ENCODE measurements at places on chromosomes 13 and 19.

GRCh38 chr13:79867254-79867653 is 386.3 kb downstream of the NDFIP2 start:
- DNase-seq, result no peak

GRCh38 chr13:99956473-99957349 is 14.9 kb downstream of the ZIC5 start:
- no peak for DNase-seq

DNA sequence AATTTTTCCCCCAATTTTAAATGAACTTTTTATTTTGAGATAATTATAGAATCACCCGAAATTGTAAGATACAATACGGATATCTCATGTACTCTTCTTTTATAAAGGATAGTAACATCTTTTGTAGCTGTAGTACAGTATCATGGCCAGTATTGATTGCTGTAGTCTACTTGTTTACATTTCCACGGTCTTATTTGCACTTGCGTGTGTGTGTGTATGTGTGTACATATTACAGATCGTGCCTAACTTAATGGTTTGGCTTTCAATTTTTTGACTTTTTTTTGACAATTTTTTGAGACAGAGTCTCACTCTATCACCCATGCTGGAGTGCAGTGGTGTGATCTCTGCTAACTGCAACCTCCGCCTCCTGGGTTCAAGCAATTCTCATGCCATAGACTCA is 6.7 kb downstream of the PAN3 start:
- DNase-seq, result no peak

- DNase-seq, result no peak
Observed at GRCh38 chr19:10104665-10105508, 1.3 kb upstream of the PPAN start.

DNA sequence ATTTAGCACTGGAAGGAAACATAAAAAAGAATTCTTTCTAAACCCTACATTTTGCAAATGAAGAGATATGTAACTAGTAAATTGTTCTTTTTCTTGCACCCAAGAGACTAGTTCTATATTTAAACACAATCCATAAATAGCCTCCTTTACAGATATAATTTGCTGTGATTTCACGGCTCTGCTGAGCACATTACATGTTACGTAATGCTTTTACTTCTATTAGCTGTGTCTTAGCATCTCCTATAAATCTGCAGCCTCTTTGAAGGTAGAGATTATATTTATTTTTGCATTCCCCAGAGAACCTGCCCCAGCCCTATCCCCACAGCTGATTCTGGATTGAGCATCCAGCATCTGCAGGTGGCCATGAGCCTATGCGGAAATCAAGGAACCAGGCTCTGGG is 32.2 kb downstream of the LACC1 start:
- DNase-seq, result no peak

DNA sequence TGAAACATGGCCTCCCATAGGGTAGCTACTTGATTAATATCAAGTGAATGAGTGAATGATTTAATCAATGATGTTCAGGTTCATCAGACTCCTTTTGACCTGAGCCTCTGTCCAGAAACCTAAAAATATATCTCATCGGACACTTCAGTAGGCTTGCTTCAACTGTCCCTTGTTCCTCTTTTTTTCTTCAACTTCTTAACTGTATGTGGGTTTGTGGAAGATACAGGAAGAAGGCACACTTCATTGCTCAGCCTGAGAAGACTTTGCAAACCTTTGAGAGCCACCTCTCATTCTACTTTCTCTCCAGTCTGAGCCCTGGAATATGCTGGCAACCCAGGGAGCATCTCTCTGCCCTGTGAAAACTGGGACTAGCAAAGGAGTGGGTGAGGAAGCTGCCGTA is 557.0 kb downstream of the FGF9 start:
- no peak for DNase-seq

- DNase-seq, result no peak
Observed at GRCh38 chr13:112828756-112829155, 138.9 kb downstream of the ATP11A start.

GRCh38 chr19:58325311-58326022 is 1.3 kb upstream of the ZSCAN22 start:
- DNase-seq, result no peak

GRCh38 chr13:96794669-96795068 is 199.6 kb downstream of the OXGR1 start:
- DNase-seq, result no peak

GRCh38 chr13:23992781-23993679 is 95.7 kb upstream of the C1QTNF9B start:
- DNase-seq, result peak; percentile 83

DNA sequence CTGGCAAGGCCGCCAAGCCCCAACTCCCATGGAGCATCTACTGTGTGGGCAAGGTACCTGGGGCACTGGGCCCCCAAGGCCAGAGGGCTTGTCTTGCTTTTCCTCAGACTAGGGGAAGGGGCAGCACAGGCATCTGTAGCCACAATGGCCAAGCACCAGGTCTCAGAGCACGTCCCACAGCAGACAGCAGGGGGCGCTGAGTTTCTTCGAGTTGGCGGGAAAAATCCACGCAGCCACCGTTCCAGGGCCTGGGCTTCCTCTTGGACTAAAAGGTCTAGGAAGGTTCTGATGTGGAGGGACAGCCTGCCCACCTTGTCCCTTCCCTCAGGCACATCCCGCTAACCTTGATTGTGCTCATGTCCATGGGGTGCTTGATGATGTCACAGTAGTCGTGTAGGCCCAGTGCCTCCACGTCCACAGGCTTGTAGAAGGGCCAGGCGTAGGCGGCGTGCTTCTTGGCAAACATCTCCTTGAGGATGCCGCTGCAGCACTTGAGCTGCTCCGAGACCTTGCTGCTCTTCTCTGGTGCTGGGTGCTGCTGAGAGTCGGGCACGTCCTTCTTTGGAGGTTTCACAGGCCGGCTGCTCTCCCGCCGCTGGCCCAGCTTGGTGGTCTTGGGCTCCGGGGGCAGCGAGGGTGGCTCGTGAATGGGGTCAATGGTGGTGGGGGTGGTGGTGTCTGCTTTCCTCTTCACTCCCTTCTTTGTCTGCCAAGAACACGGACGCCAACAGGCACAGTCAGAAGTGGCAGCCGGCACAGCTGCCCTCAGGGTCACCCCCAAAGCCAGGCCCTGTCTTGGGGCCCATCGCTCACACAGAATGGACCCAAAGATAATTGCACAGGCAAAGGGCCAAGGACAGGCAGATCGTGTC is 32.0 kb upstream of the EPHX3 start:
- DNase-seq, result peak; percentile 73

DNA sequence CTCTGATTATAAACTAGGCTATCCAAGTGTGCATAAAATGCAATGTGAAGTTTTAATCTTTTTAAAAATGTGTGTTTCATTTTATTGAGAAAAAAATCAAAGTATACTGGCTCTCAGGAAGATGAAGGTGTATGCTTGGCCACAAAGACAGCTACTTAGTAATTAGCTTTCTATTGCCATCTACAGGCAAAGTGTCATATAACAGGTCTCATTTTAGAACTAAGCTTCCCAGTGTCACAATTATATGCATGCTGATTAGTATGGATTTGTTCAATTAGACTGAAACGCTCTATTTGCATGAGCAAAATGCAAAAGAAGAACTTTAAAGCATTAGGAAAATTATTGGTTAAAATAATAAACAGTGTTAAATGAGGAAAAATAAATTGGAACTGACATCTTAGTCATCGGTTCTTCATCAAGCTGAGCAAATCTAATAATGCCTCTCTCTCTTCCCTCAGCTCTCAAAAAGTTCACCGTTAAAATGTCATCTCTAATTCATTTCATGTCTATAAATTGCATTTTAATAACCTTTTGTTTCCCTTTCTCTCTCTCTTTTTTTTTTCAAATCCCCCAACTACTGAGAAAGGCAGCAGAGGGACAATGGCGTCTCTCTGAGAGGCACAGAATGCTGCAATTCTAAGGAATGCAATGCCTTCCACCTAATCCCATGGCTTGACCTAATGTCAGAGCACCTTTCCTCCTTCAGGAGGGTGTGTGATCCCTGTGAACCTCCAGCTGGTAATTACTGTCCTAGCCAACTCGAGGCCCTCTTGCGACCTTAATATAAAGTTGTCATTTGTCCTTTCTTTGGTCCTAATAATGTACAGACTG is 313.1 kb upstream of the MAB21L1 start:
- peak; percentile 45 for DNase-seq

DNA sequence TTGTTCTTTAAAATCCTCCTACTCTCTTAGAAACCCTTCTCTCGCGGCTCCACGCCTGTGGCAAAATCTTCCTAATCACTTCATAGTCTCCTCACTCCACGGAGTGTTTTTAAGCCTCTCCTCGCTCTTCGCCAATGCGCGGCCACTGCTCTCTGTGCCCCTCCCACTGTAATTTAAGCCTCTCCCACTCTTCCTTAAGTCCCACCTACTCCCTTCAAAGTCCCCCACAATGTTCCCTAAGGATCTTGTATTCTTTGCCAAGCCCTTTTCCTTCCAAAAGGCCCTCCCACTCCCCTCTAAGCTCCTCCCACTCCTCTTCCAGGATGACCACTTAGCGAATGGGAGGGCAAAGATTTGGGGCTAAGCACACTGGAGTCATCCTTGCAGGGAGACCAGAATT is 1.3 kb downstream of the FIZ1 start:
- no peak for DNase-seq

DNA sequence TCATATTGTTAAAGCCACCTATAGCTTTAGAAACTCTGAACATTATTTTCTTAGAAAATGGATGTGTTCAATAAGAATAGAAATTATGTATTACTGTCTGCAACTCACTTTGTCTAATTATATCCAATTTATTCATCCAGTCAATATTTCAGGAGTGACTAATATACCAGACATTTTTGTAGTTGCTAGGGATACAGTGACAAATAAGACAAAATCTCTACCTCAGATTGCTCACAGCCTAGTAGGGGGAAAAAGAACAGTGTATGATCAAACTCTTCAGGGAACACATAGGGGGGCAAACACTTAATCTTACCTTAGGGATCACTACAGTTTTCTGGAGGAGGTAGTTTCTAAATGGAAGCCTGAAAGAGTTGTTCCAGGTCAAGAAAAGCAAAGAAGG is 8.6 kb downstream of the BRCA2 start:
- peak; percentile 60 for DNase-seq

DNA sequence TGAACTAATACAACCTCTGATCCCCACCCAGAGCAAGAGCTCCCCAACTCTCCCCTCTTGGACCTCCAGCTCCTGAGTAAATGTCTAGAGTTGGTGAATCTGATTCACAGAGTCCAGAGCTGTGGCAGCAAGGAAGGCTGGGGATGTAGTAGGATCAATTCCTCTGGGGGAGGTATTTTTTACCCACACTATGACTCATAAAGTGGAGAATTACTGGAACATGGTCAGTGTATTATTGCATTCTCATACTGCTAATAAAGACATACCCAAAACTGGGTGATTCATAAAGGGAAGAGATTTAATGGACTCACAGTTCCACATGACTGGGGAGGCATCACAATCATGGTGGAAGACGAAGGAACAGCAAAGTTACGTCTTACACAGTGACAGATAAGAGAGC is 496.7 kb downstream of the EFNB2 start:
- peak; percentile 58 for DNase-seq

DNA sequence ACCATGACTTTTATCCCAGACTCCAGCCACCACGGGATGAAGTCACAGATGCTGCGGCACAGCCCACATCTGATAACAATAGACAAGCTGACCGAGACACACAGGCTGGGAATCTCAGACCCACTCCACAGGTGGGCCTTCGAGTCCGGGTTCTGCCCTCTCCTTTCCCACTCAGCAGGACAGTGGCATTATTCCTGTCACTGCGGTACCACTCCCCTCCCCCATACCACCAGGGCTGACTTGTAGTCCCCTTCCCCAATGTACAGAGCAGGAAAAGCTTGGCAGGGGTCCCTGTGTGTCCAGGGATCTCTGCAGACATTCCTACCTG is 179 bp upstream of the AMER2 start:
- DNase-seq, result no peak

- DNase-seq, result no peak
Observed at GRCh38 chr13:99553033-99553432, 51.8 kb downstream of the TM9SF2 start.

DNA sequence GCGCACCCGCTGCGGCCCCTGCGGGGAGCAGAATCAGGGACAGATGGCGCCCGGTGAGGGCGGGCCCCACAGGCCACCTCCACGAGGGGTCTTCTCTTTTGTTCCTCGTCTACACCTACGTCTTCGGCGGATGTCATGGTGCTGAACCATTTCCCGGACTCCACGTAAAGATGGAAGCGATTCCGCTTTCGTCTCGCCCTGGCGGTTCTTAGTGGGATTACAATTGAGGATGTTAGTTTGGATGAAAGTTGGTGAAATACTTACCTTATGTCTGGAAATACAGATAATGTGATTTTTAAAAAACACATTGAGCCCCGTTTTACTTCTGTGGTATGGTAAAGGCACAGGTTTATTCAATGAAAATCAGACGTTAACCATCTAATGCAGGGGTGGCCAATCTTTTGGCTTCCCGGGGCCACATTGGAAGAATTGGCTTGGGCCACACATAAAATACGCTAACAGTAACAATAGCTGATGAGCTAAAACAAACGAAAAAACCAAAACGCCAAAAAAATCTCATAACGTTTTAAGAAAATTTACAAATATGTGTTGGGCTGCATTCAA is 1.4 kb upstream of the ZMYM5 start:
- peak; percentile 87 for DNase-seq
